ENCODE measurements at places on chromosomes 12 and 14.

- no peak for DNase-seq
These were observed 25.7 kb downstream of the TEP1 start for GRCh38 chr14:20387576-20387975.

DNA sequence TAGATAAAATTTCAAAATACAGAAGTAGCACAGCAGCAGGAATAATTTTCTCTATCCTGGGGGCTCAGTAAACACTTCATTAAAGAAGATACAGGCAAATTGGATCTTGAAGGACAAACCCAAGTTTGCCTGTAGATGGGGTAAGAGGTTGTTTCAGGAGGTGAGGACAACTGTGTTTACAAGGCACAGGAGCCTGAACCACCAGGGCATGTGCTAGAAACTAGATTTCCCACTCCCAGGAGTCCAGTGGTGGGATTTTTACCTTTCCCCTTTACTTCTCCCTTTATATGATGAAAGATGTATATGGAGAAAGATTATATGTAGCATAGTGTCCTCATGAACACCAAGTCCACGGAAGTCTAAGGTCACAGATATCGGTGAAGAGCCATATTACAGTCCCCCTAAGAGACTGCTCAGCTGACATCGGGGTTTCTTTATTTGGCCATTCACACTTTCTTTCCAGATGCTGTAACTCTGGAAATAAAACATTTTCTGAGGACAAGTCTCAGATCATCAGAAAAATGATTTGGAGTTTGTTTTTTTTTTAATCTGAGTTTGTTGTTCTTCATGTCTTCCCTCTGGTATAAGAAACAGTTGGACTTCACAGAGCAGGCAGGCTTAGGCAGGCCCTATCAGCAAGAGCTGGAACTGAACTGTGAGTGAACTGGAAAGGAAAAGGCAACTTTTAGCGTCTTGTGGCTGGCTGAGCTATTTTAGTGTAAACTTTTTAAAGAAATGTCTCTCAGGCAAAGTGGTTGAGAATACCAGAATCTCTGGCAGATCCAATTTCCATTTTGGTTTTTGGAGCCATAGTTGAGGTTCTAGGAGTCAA lies 8.0 kb upstream of the EVL start:
- DNase-seq = peak; percentile 28

GRCh38 chr14:28088125-28088524 lies 678.5 kb upstream of the FOXG1 start:
- no peak for DNase-seq

DNA sequence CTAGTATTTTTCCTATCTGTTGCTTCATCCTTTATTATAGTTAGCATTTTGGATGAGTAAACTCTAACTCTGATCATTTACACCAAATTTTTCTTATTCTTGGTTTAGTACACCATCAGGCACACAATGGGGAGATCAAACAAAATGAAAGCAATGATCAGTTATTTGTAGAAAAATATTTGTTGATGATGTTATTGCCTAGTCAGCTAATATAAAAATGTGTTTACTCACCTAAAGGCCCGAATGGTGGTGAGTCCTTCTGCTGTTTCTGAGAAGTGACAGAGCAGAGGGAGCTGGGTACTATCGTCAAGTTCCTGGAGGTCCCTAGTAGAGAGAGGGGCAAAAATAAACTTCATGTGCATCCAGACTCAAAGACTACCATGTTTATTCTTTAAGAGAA lies 63.3 kb upstream of the KCNJ8 start:
- DNase-seq = no peak

- DNase-seq = no peak
These were observed 7.1 kb downstream of the POP5 start for GRCh38 chr12:120574106-120574505.

DNA sequence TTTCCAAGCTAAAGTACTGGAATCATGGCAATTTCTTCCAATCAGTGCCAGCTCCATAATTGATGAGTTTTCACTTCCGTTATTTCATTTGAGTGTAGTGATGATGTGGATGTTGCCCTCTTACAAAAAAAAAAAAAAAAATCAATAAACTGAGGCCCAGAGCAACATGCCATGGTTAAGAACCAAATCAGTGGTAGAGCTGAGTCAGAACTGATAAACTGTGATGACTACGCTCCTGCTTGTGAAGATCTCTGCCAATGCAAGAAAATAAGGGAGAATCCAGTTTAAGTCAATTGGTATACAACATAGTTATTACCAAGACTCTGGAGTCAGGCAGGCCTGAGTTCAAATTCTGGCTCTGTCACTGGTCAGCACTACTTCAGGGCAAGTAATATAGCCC lies 102.7 kb downstream of the GPR135 start:
- peak; percentile 28 for DNase-seq

- DNase-seq = no peak
These were observed 314.8 kb downstream of the SNAPC1 start for GRCh38 chr14:62076825-62077605.

DNA sequence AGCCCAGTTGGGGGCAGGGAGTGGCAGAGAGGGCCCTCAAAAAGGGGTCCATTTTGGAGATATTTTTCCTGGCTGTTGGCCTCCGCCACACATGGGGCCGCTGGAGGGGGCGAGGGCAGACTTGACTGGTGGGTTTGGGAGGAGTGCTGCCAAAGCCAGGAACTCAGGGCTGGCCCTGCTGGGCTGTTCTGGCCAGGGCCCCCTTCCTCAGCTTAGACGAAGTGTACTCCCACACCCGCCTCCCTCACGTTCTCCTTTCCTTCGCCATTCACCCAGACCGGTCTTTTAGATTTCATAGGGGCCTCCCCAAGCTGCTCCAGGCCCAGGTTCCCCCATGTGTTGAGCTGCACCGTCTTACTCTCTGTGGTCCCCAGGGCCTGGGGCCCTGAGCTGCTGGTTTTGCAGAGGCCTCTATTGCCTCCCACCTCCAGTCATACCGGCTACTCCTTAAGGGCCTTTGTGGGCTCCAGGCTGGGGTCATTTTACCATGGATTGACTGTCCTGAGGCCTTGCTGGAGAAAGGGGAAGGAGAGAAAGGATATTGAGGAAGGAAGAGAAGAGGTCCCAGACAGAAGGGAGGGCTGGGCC lies 1.3 kb downstream of the KRT7 start:
- DNase-seq = no peak

- no peak for DNase-seq
These were observed 132.8 kb upstream of the TRHDE start for GRCh38 chr12:72139411-72139810.

DNA sequence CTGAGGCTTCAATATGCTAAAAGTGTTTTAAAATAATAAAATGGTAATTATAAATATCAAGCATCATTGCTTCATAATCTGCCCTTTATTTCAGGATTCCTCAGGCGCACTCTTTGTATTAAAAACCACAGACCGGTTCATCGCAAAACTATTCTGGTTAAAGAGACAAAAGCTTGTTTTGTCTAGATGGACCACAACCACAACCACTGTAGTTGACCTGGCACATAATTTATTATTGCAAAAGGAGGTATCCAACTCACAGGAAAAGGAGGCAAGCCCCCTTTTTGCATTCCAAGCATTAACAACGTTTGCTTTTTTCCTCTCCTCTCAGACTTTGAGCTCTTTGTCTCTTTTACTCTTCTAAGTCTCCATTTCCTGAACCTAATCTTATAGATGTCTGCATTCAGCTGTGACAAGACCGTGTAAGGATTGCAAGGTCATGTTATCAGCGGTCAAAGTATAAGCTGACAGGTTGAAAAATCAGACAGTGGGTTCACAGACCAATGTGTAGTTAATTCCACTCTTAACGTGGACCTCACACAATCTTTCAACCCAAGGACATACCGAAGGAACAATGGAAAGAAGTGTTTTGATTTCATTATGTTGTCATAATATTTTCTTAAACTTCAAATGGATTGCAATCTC lies 1057.6 kb downstream of the GALC start:
- peak; percentile 73 for DNase-seq

DNA sequence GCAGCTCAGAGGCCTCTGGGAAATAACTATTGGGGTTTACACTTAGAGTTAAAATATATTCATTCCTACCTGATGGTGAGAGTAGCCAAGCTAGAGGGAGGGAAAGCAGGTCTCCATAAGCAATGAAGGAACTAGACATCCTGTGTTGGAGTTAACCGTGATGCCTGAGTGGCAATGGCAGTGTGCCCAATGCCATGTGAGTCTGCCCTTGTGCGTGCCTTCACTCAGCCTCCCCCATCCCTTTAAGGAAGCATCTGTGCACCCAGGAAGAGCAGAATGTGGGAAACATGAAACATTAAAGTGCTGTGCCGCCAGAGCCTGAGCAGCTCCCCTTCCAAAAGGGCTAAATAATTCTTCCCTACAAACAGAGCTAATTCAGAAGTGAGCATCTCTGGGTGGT lies 76.3 kb downstream of the COX16 start:
- DNase-seq = no peak

DNA sequence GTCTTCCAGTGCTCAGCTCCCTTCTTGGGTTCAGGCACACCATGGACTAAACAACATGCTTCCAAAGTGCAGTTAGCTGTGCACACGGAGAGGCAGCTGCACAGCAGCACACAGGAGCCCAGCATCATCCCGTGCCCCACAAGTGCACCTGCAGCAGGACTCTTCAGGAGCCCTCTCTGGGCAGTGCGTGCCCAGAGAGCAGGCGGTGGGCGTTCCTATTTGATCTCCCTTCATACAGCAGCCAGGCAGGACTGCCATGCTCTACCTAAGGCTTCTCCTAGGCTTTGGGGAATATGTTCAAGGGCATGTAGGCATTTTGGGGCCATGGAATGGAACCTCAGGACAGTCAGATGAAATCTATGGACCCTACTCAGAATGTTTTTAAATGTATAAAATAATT lies 35.5 kb downstream of the ANO2 start:
- DNase-seq = no peak

DNA sequence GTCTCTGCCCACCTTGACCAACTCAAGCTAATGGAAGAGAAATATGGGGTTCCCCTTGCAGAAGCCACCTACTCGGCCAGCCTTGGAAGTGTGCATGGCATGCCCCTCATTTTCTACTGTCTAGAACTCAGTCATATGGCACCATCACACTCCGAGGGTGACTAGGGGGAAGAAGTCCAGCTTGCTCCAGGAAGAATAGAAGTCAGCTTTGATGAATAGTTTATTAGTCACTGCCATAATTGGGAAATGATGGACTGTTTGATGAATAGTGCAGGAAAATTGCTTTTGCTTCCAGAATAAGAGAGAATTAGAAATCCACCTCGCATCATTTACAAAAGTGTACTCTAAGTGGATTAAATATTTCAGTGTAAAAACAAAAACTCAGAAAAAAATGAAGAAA lies 1030.6 kb downstream of the VRK1 start:
- DNase-seq = no peak

GRCh38 chr12:7542813-7543212 lies 39.2 kb upstream of the CD163 start:
- peak; percentile 7 for DNase-seq

GRCh38 chr12:57723630-57723962 lies 14.9 kb downstream of the AGAP2 start:
- no peak for DNase-seq

- DNase-seq = no peak
These were observed 82.8 kb upstream of the FBXO21 start for GRCh38 chr12:117273091-117273490.

- no peak for DNase-seq
These were observed 42.1 kb upstream of the RNASE3 start for GRCh38 chr14:20848955-20849570.

GRCh38 chr12:84738481-84738972 lies 174.1 kb downstream of the SLC6A15 start:
- DNase-seq = peak; percentile 38

GRCh38 chr12:1747609-1748008 lies 56.7 kb downstream of the ADIPOR2 start:
- no peak for DNase-seq

DNA sequence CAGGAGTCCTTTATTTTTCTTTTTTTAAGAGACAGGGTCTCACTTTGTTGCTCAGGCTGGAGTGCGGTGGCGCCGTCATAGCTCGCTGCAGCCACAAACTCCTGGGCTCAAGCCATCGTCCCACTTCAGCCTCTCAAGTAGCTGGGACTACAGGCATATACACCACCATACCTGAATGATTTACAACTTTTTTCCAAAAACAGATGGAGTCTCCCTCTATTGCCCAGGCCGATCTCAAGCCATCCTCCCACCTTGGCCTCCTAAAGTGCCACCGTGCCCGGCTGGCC lies 205.1 kb downstream of the TSPAN9 start:
- no peak for DNase-seq

DNA sequence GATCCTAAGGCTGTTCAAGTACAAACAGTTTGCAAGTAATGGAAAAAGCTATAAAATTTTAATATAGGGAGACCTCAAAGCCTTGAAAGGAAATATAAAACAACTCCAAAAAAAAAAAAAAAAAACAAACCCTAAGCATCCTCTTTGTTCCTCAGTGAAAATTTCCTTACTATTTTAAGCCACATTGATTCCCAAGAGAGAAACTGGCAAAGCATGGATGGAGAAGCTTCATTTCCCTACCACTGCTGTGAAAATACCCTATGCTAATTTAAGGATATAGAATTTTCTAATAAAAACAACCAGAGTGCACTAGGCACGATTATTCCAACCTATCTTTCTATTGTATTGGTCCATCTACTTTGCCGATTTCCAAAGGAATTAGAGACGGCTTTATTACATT lies 283.1 kb downstream of the CACNA1C start:
- no peak for DNase-seq

GRCh38 chr12:109767456-109767855 lies 53.8 kb downstream of the FAM222A start:
- DNase-seq = no peak

DNA sequence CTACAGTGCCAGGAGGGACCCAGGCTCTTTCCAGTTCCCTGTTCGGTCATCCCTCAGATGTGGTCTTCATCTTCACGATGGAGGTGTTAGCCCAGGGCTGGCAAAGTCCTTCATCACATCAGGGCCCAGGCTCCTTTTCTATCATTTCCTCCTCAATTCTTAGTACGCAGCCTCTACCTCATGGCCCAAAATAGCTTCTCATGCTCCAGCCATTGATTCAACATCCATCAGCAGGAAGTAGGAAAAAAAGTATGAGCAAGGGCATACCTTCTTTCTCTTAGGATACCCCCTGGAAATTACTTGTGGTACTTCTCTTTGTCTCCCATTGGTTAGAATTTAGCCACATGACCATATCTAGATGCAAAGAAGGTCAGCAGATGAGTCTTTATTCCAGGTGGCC lies 12.2 kb upstream of the ZDHHC22 start:
- no peak for DNase-seq

DNA sequence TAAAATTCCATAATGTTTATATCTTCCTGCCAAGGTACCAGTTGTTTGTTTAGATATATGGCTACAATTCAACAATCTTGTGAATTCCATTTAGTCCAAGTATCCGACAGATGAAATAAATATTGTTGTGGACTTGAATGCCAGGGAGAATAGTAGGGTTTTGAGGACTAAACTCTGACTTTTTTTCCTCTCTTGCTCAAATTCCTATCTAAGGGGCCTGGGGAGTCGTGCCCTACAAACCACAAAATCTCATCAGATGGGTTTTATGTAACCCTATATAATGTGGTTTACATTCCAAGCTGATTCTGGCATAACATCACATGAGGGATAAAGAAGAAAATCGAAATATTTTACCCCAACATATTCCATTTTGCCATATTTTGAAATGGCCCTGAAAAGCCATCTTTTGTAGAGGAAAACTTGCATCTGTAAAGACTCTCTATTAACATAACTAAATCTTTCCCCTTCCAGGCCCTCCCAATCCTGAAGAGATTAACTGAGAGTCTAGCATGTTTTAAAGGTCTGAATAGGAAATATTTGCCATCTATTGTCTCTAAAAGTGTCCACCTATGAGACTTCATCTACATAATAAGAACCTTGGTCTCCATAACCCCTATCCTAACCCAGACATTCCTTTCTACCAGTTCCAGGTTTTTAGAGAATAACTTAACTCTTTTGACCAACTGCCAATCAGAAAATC lies 184.7 kb upstream of the KITLG start:
- DNase-seq = no peak

- DNase-seq = no peak
These were observed 467.1 kb upstream of the FAR2 start for GRCh38 chr12:28681980-28682379.
